Psoas muscle (tissue), 8 donors: ENCODE measurements at places on chromosomes 2 and 18. TPM values are rescaled to one million over a fixed set of nuclear protein-coding genes. Genes with fewer than 3 reads are reported as not detected.

The UPP2 gene
- polyA plus RNA-seq, result not detected

The WIPF1 gene
- 3.4 TPM for polyA plus RNA-seq

The KIAA2012 gene
- polyA plus RNA-seq, result not detected

The PLCL1 gene
- 7.5 TPM for polyA plus RNA-seq

The OTX1 gene
- polyA plus RNA-seq, result not detected

The CNDP2 gene
- 24.3 TPM for polyA plus RNA-seq

The CRACDL gene
- polyA plus RNA-seq, result 3.1 TPM

The ZSWIM2 gene
- polyA plus RNA-seq, result not detected

The MAP3K2 gene
- polyA plus RNA-seq, result 7.2 TPM

The PRSS56 gene
- 0.82 TPM for polyA plus RNA-seq

The SCYGR4 gene
- not detected for polyA plus RNA-seq

The RGPD4 gene
- polyA plus RNA-seq, result under 0.01 TPM

The TTN gene
- polyA plus RNA-seq, result 137 TPM

The DQX1 gene
- polyA plus RNA-seq, result 0.27 TPM

The DPP4 gene
- polyA plus RNA-seq, result 0.65 TPM

The IL1B gene
- 0.06 TPM for polyA plus RNA-seq

The HOXD12 gene
- polyA plus RNA-seq, result not detected

The THUMPD2 gene
- polyA plus RNA-seq, result 7.3 TPM

The ACOXL gene
- polyA plus RNA-seq, result not detected

The DCDC2C gene
- polyA plus RNA-seq, result 0.13 TPM

The RIT2 gene
- polyA plus RNA-seq, result not detected

The ABCG5 gene
- polyA plus RNA-seq, result 0.01 TPM

The TUBB6 gene
- 17.4 TPM for polyA plus RNA-seq

The TMEM214 gene
- 29.4 TPM for polyA plus RNA-seq

The LCLAT1 gene
- 6.0 TPM for polyA plus RNA-seq

The CRYGD gene
- not detected for polyA plus RNA-seq
